ENCODE measurements at places on chromosomes 7 and 10. TPM values are rescaled to one million over a fixed set of nuclear protein-coding genes. Genes with fewer than 3 reads are reported as not detected.

NPM3 gene
- total RNA-seq, result 18.7 TPM

SEMA3E gene
- 0.35 TPM for total RNA-seq

- no peak for DNase-seq
These were observed 104.6 kb upstream of the PPIF start for GRCh38 chr10:79242620-79243152.

DNA sequence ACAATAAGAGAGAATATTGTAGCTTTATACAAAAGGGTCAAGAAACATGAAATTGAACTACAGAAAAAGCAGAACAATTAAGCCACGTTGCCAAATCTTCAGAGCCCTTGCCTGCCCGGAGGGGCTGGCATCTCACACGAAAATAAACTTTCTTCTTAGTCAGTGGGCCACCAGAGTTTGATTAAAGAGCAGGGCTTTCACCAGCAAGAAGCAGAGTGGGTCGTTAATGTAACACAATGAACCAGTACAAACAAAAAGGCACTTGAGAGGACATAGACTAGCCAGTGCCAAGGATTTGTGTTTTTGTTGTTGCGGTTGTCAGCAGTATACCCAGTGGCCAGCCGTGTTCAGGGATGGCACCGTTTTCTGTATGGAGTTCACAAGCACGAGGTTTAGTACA is 155.4 kb downstream of the NRP1 start:
- DNase-seq, result no peak

DNA sequence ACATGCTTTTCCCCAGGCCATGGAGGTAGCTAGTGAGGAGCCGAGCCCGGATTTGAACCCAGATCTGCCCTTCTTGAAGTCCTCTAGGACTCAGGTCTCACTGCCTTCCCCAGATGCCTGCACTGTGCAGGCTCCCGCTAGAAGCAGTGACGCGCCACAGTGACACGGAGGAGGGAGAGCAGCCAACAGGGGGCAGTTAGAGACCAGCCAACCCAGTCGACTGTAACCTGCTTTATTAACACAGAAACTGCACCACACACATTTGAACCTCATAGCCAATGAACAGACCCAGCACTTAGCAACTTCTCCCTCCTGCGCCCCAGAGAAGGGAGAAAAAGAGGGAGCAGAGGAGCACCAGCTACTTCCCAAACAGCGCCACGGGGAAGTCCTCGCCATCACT is 27.4 kb downstream of the PILRA start:
- DNase-seq, result no peak

Measured in pancreas (tissue), 10 donors.